ENCODE measurements at places on chromosomes 1 and 21.

- no peak for DNase-seq
These were observed 2.9 kb upstream of the PSEN2 start for GRCh38 chr1:226867461-226868054.

GRCh38 chr1:88800382-88801051 is 90.8 kb downstream of the GTF2B start:
- no peak for DNase-seq

DNA sequence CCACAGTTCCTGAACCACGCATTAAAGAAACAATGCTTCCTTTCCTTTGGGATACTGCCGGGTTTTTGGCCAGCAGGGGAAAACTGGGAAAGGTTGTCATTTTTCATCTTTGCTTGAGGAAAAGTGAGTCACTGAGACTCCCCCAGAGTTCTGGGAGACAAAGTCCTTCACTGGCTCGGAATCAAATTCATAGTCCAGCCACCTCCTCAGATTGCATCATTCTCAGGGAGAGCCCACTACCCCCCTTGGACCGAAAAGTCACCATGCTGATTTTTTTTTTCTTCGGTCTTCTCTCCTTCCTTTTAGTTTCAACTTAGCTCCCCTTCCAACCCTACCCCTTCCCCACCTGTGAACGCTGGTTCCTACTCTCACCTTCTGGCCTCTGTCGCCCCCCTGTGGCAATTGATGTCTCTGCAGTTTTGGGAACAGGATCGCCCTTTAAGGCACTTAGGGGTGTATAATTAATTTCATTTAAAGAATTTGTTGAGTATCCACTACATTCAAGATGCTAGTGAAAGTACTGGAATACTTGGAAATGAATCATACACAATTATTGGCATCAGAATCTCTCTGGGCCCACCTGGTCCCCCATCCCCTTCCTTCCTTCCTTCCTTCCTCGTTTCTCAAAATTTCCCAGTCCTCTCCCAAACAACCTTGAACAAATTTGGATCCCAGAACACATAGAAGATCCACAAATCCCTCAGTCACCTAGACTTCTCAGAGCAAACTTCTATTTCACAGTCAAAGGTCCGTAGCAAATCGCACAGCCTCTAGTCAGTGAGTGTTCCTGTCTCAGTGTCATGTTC is 6.9 kb downstream of the ACKR1 start:
- no peak for DNase-seq

DNA sequence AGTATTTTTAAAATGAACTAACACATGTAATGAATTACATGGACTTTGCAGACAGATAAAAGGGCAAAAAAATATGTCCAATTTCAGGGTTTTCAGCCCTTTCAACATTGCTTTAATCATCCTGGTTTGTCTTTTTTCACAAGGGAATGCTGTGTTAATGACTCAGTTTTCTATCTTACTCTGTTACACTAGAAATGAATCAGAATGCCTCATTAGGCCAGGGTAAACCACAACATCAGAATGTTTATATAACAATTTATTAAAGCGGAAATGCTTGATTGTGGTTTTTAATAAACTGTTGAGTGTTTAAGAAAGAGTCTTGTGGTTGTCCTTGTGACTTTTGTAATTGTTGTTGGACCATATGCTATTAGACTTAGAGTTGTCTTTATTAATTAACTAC is 13.5 kb downstream of the GORAB start:
- DNase-seq, result no peak

DNA sequence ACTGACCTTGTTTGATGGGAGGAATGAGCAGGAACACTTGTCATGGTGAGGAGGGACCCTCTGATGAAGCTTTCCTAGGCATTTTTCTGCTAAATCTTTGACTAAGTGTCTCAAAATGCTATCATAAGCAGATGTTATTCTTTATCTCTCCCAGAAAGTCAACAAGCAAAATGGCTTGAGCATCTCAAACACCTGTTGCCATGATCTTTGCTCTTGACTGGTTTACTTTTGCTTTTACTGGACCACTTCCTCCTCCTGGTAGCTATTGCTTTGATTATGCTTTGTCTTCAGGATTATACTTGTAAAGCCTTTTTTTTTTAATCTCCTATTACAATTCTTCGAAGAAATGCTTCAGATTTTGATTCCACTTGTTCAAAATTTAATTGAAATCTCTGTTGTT is 157.4 kb downstream of the GPR52 start:
- no peak for DNase-seq

- no peak for DNase-seq
These were observed 63.2 kb upstream of the TMEM51 start for GRCh38 chr1:15090373-15090772.

GRCh38 chr1:219235903-219236481 is 62.3 kb downstream of the LYPLAL1 start:
- DNase-seq, result no peak

DNA sequence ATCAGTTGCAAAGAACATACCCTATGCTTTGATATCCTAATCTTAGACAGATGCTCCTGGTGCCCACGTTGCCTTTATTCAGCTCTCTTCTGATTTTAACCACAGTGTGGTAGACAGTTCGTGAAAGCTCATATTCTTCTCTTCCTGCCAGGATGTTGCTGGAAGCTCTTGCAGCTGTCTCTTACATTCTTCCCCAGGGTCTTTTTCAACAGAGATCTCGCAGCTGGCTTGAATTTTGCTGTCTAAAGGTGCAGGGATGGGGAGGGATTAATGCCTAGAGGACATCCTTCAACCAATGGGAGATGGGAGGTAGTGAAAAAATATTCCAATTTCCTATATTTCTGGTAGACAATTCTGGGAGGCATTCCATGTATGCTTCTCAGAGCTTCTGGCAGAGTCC is 150.0 kb upstream of the APP start:
- DNase-seq, result no peak

- DNase-seq, result no peak
These were observed 352 bp downstream of the KCNK1 start for GRCh38 chr1:233614173-233614742.

Data from NCI-H2227 treated with DMSO at 0.1 percent for 48 hours (cell line).